BE2C (cell line): ENCODE measurements at places on chromosomes 1 and 21.

DNA sequence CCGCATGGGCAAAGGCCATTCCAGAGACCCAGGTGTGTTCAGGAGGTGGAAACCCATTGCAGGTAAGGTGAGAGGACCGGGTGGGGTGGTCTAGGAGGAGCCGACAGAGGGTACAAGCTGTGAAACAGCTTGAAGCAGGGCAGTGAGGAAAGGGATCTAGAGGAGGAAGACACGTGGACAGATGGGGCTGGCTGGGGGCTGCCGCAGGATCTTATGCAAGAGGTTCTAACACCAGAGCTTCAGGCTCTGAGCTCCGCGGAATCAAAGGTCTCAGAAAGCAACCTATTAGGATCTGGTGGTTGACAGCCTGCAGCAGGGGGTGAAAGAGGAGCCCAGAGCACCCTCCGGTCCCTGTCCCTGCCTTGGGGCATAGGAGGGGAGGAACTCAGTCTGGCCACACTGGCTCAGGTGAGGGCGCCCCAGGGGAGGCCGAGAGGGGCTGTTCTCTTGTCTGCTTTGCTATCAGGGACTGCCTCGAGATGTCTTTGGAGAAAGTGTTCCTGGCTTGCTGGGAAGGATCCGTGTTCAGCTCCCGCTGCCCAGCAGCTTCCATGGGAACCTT is 1.9 kb downstream of the TFF1 start:
- no peak for DNase-seq

- DNase-seq, result peak; percentile 20
Measured at GRCh38 chr1:8202182-8202905, 115.6 kb upstream of the SLC45A1 start.

GRCh38 chr1:26533951-26534509 is 4.5 kb downstream of the RPS6KA1 start:
- no peak for DNase-seq

DNA sequence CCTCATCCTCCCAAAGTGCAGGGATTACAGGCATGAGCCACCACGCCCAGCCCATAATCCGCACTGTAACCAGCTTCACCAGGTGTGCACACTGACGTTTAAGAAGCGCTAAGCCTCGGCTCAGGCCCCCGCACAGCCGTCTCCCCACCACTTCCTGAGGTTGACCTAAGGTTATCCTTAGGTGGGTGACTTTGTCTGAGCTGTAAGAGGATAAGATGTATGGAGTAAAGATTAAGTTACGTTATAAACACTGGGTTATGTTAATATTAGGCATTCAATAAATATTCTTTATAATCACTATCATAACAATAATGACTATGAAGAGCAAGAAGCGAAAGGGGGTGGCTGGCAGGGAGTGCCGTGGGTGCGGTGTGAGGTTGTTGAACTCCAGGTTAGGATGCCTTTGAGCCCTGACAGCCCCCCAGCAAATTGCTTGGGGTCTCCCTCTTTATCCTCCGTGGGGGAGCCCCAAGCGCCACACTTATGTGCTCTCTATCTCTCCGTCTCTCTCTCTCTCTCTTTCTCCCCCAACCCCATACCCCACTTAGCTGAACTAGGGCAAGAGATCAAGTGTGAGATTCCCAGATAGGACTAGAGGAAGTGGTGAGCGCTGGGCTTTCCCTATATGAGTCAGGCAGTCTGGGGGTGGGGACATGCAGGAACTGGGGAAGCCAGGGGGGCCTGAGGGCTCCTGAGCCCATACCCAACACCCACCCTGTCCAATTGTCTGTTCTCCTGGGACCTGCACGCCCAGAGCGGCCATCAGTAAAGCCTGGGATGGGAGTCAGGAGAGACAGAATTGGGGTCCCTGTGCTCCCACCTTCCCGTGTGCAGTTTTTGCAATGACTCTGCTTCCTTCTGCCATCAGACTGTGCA is 7.6 kb downstream of the EFHD2 start:
- DNase-seq, result no peak

GRCh38 chr1:23367451-23367790 is 2.2 kb downstream of the ZNF436 start:
- no peak for DNase-seq

DNA sequence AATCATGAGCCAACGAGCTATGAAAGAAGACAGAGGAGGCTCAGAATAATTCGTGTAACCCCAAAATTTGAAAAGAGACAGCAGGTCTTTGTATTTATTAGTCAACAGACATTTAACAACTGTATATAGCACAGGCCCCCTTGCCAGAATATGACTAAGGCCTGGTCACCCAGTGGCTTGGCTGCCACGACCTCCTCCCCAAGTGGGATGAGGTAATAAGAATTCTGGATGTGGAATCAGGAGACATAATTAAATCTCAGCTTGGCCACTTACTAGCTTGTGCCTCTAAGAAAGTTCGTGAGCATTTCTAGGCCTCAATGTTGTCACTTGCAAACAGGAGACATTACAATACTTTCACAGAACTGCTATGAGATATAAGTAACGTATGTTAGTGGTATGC is 134.2 kb upstream of the TNFSF4 start:
- no peak for DNase-seq

GRCh38 chr1:183039985-183040447 is 16.8 kb downstream of the LAMC1 start:
- DNase-seq, result no peak

DNA sequence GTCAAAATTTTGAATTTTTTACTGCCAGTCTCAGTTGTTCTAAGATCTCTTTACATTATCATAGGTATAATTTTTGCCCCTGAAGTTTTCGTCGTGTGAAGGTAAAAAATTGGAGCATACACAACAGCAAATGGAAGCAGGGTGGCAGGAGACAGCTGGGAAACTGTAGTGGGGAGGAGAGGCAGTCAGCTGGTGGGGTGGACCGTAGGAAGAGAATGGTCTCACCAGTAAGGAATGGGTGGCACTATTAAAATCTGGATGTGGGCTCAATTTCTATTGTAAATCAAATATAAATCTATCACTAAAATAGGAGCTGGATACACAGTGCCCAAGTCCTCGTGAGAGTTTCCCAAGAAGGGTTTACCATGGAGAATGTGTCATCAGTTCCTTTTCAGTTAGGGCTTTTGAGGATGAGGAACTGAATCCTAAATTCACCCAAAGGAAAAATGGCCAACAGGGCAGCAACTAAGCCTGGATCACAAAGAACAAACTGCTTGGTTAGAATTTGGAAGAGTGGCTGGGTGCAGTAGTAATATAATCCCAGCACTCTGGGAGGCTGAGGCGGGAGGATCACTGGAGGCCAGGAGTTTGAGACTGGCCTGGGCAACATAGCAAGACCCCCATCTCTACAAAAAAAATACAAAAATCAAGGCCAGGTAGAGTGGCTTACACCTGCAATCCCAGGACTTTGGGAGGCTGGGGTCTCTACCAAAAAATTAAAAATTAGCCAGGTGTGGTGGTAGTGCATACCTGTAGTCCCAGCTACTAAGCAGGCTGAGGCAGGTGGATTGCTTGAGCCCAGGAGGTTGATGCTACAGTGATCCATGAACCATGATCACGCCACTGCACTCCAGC is 10.5 kb upstream of the IRF2BP2 start:
- DNase-seq, result no peak

- no peak for DNase-seq
Measured at GRCh38 chr1:226681652-226682493, 57.2 kb downstream of the ITPKB start.

- DNase-seq, result peak; percentile 94
Measured at GRCh38 chr1:185317034-185317885, at the start of gene IVNS1ABP. TSS of gene IVNS1ABP (minus strand) at chr1:185317243. CDS start at chr1:185309493, 7,750 bp downstream.

DNA sequence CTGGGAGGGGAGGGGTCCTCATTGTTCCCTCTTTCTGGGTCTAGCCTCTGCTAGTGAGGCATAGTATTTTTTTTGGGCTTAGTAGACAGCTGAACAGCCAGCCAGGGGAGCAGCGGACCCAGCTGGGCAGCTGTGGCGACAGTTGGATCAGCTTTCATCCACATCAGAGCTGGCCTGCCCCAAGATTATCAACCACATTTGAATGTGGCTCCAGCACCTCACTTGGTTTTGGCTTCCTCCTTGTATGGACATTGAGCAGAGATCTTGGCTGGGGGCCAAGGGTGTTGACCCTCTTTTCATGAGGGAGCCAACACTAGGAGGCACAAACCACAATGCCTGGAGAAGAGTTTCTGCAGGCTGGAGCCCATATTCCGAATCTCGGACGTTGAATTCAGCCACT is 25.0 kb downstream of the WNT4 start:
- no peak for DNase-seq

DNA sequence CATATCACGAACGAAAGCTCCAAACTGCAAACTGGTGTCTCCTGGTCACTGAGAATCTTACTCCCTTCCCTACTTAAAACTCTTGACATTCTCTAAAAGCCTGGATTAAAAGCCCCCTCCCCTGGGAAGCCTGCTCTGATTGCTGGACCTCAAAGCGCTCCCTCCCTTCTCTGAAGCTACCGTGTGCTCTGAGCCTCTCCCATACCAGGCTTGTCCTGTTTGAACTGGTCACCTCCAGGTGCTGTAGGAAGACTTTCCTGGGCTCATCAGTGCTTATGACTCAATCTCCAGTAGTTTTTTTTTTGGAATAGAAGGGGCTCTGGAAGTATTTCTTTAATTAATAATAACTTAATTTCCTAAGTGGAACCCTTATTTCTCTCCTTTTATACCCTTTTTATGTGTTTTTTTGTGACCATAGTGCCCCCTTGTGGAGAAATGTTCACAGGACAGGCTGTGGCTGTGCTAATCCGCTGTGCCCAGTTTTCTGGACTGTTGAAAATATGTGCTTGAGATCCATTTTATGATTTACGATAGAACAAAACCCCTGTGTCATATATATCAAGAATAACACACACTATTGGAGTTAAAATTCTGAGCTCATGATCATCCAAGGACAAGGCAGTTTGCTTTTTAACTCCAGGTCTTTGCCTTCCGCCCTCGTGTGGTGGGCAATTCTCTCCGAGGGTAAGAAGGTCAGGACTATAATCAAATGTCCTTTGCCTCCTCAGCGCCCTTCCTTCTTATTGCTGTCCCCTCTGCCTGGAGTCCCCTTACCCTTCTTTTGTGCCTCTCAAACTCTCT is 16.9 kb downstream of the MTARC1 start:
- no peak for DNase-seq

DNA sequence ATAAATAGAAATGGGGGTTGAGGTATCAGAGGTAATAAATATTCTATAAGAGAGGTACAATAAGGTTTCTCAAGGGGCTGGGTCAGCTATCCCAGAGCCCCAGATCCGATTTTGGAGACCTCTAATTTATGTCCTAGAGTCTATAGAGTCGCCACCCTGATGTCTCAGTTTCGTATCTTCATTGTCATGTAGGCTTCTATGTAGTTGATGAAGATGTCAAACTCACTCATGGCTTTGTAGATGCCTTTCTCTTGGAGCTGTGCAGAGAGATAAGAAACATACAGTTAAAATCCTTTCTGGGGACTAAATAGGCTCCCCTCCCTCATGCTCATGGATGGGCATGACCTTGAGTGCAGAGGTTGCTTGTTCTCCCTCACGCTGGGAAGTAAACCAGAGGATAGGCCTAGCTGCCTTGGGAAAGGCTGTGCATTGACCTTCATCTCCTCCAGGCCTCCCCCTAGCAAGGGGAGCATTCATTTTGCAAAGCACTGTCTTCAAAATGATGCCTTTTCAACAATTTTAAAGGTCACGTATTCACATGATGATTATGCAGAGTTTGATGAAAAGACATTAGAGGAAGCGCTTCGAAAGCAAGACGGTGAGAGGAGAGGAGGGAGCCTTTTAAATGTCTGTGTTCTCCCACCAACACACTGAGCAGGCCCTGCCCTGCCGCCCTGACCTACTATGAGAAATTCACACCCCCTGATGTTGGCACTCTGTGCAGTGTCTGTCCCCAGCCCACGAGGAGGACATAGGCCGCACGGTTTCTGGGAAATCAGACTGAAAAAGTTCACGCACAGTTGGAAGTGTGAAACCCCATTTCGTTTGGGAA is 1.9 kb upstream of the IL19 start:
- no peak for DNase-seq

DNA sequence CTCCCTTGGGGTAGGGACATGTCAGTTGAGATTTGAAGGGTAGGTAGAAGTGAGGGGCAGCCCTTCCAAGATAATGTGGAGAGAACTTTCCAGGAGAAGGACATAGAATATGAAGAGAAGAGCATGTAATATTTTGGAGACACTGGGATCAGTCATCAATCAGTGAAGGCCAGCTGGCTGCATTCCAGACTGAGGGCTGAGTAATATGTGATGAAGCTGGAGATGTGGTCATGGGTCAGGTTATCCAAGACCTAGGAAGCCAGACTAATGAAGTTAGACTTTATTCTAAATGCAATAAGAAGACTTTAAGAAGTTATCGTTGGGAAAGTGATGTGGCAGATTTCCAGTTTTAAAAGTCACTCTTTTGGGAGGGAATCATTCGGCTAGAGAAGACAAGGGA is 262.0 kb downstream of the HMCN1 start:
- DNase-seq, result no peak

DNA sequence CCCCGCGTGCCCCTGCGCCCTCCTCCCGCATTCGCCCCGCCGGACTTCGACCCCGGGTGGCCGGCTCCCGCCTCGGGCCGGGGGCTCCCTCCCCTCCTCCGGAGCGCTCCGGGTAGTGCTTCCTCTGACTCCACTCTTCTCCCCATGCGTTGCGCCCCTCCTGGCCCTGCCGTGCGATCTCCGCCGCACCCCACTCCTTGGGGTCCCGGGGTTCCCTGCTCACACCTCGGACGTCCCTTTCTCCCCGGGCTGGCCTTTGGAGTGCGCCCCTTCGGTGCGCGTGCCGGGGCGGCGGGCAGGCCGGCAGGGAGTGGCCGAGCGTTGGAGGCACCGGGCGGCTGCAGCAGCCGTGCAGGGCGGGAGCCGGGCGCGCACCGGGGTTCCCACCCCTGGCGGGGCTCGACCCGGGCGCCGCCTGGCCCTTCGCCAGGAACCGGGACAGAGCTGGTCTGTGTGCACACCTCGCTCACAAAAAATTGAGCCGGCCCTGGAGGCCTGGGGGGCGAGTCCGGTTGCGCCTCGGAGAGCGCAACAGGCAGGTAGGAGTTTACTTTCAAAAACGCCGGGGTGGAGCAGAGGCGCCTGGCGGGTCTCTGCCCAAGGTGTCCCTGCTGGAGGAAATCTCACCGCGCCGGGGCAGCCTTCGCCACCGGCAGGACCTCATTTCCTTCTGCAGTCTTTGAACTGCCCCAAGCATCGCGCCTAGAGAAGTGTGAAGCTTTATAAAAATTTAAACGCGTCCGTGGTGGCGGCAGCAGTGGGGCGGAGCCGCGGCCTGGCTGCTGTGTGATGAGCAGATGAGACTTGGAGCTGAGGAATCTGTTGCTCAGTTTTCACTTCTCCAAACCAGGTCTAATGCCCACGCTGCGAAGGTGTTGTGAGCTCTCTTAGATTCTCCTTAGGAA is 650 bp downstream of the VANGL1 start:
- DNase-seq, result peak; percentile 27

DNA sequence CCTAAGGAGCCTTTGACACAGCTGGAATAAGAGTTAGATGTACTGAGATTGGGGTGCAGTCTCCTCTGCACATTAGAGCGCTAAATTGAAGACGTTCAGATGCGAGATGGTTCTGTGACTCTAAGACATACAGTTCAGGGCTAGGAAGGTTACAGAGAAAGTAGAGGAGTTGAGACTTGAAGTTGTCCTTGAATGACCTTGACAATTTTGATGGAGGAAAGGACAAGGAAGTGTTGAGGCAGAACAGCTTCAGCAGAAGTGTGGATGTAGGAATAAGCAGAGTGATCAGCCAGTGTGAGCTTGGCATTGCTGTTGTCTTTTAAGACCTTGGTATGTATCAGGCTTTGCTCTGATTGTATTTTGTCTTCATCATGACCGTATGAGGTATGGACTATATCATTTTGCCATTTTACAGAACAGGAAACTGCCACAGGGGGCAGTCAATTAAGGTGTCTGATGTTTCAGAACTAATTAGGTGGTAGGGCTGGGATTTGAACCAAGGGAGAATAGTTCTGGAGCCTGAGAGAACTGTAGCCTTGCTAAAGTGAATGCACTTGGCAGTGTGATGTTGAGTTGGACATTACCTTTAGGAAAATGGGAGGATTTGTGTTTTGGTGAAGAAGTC is 9.2 kb downstream of the TTF2 start:
- no peak for DNase-seq
